ENCODE measurements at places on chromosomes 16 and 17. TPM values are rescaled to one million over a fixed set of nuclear protein-coding genes. Genes with fewer than 3 reads are reported as not detected.

Gene CDH15
- total RNA-seq: 0.33 TPM

Gene SYT17
- total RNA-seq: 11.8 TPM

Gene AKAP1
- total RNA-seq: 53.0 TPM

Gene TPSG1
- 0.16 TPM for total RNA-seq

Gene PLXDC1
- total RNA-seq: 0.28 TPM

Gene KRTAP16-1
- total RNA-seq: not detected

Gene PRSS8
- 1.3 TPM for total RNA-seq

Gene MBTPS1
- 45.3 TPM for total RNA-seq

Gene ZPBP2
- total RNA-seq: not detected

Gene MT4
- not detected for total RNA-seq

Gene CDIP1
- 14.9 TPM for total RNA-seq

Gene LAT
- total RNA-seq: 2.7 TPM

Gene EVPLL
- total RNA-seq: not detected

Gene KRT39
- total RNA-seq: not detected

Gene SERPINF2
- 5.2 TPM for total RNA-seq

Gene HOXB8
- total RNA-seq: 6.0 TPM

Gene FTSJ3
- 61.3 TPM for total RNA-seq

Gene SCN4A
- total RNA-seq: 0.13 TPM

Gene PPP1R27
- total RNA-seq: 0.35 TPM

Gene ZNF213
- total RNA-seq: 13.0 TPM

Gene ADAD2
- total RNA-seq: not detected

Gene SNX20
- not detected for total RNA-seq

Gene SNN
- 23.7 TPM for total RNA-seq

Gene CCL4
- total RNA-seq: not detected

Gene CCL3
- not detected for total RNA-seq

Gene OR1F1
- 0.18 TPM for total RNA-seq

Measured in A549 treated with AZD2906 at 1 μM for 4 hours (cell line).